Chondrocyte (in vitro differentiated cells): ENCODE measurements at places on chromosomes 13 and 19.

- peaks cover 62% of the 10 kb centered on the region for H3K4me1 ChIP-seq
- no peak for DNase-seq
- H3K27me3 ChIP-seq = no peaks in the 10 kb centered on the region
- peak overlapping the region; percentile 100 for H3K27ac ChIP-seq
- H3K4me3 ChIP-seq = peak overlapping the region; percentile 98
Observed at GRCh38 chr19:49642492-49643035, 555 bp downstream of the SCAF1 start.

- H3K4me3 ChIP-seq = no peak overlapping the region
- DNase-seq = no peak
- peaks cover 7% of the 10 kb centered on the region for H3K36me3 ChIP-seq
- H3K4me1 ChIP-seq = peaks cover 28% of the 10 kb centered on the region
- H3K27me3 ChIP-seq = no peaks in the 10 kb centered on the region
Observed at GRCh38 chr13:50917572-50917971, 8.0 kb downstream of the RNASEH2B start.

GRCh38 chr13:26929971-26930730 is 169.6 kb upstream of the GPR12 start:
- H3K27ac ChIP-seq = no peak overlapping the region
- H3K4me3 ChIP-seq = peak overlapping the region; percentile 49
- no peak for DNase-seq
- H3K36me3 ChIP-seq = no peaks in the 10 kb centered on the region
- H3K27me3 ChIP-seq = peaks cover 20% of the 10 kb centered on the region
- peaks cover 5% of the 10 kb centered on the region for H3K4me1 ChIP-seq

DNA sequence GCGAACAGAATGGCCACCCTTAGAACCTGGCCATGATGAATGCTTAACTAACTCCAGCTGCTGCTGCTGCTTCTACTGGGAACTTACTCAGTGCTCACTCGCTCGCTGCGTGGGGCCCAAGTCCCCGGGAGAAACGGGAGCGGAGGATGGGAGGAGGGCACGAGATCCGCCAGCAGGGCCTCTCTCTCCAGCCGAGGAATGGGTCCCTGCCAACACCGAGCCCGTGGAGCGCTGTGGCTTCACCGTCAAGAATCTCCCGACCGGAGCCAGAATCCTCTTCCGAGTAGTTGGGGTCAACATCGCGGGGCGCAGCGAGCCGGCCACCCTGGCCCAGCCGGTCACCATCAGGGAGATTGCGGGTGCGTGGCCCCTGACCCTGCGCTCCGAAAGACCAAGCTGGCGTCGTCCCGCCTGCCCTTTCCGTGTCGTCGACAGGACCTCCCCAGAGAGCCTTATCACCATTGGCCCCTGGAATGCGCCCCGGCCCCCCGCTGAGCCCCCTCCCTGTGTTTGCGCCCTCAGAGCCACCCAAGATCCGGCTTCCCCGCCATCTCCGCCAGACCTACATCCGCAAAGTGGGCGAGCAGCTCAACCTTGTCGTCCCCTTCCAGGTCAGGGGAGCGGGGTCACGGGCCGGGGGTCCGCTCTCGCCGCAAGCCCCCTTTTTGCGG is 17.8 kb upstream of the EMC10 start:
- peaks cover 2% of the 10 kb centered on the region for H3K36me3 ChIP-seq
- H3K4me1 ChIP-seq = peaks cover 8% of the 10 kb centered on the region
- DNase-seq = no peak
- H3K27ac ChIP-seq = no peak overlapping the region
- peaks cover 9% of the 10 kb centered on the region for H3K27me3 ChIP-seq

- H3K4me1 ChIP-seq = peaks cover 9% of the 10 kb centered on the region
- peaks cover 6% of the 10 kb centered on the region for H3K27me3 ChIP-seq
- no peak overlapping the region for H3K4me3 ChIP-seq
- H3K27ac ChIP-seq = no peak overlapping the region
- H3K36me3 ChIP-seq = no peaks in the 10 kb centered on the region
Observed at GRCh38 chr13:52975969-52976368, 52.6 kb upstream of the OLFM4 start.

- no peak overlapping the region for H3K4me3 ChIP-seq
- DNase-seq = no peak
- peaks cover 4% of the 10 kb centered on the region for H3K36me3 ChIP-seq
Observed at GRCh38 chr13:59666504-59666903, 497.2 kb downstream of the DIAPH3 start.

DNA sequence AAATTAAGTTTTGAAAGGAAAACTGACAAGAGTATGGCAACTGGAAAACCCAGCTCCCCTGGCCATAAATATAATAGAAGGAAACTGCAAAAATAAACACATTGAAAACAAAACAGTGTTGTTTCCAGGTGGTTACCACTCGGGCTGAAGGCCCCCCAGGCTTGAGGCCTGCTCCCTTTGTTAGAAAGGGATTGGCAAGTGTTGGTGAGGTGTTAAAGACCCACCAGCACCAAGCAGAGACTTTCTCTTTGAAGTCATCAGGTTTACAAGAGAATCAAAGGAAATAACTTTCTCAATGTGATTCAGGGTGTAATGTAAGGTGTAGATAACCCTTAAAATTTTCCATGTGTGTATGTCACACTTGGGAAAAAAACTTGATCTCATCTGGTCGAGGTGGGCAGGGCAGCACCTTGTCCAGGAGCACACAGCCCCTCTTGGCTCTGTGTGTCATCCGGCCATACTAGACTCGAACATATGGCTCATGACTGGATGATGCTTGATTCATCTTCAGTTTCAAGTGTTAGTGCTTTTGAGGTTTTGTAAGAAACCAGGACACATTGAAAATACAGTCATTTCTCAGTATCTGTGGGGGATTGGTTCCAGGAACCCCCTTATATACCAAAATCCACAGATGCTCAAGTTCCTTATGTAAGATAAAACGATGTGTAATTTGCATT is 7.8 kb downstream of the ACTN4 start:
- H3K4me3 ChIP-seq = peak overlapping the region; percentile 27
- no peaks in the 10 kb centered on the region for H3K27me3 ChIP-seq
- DNase-seq = no peak
- peak overlapping the region; percentile 99 for H3K27ac ChIP-seq

GRCh38 chr19:17512574-17512939 is 1.1 kb downstream of the PGLS start:
- peak overlapping the region; percentile 57 for H3K27ac ChIP-seq
- peaks cover 15% of the 10 kb centered on the region for H3K36me3 ChIP-seq
- no peak for DNase-seq
- no peaks in the 10 kb centered on the region for H3K27me3 ChIP-seq
- H3K4me3 ChIP-seq = peak overlapping the region; percentile 89

DNA sequence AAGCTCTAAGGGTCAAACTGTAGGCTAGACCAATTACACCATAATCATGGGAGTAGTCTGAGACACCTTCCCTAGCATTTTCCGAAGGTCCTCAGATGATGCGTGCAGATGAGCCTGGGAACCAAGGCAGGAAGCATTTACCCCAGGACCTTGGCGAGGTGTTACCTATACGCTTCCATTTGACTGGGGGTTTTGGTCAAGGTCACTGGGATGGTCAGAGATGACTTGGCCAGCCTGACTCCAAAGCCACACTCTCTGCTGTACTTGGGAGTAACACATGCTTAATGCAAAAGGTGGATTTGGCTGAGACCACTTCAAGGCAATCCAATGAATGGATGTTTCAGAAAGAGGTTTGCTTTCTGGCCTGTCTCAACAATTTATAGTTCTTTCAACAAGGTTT is 98.9 kb upstream of the IRS2 start:
- no peak for DNase-seq
- H3K27ac ChIP-seq = no peak overlapping the region
- no peaks in the 10 kb centered on the region for H3K27me3 ChIP-seq
- H3K4me1 ChIP-seq = no peaks in the 10 kb centered on the region

DNA sequence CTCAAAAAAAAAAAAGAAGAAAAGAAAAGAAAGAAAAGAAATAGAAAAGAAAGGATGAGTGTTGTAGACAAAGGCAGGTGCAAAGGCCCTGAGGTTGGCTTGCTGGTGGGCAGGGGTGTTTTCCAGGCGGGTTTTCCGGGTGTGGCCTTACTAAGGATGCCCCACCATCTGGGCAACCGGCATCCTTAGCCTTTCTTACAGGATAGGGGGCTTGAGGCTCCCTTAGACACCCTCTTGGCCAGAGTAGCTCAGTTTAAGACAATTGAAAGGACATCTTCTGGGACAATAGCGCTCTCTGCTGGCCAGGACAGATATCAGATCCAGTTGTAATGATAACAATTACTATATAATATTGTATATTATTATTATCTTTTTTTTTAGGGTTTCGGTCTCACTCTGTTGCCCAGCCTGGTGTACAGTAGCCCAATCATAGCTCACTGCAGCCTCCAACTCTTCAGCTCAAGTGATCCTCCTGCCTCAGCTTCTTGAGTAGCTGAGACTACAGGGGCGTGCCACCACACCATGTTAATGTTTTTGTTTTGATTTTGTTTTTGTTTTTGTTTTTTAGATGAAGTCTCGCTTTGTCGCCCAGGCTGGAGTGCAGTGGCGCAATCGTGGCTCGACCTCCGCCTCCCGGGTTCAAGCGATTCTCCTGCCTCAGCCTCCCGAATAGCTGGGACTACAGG is 1.4 kb upstream of the QTRT1 start:
- no peaks in the 10 kb centered on the region for H3K36me3 ChIP-seq
- no peak overlapping the region for H3K27ac ChIP-seq
- no peak for DNase-seq
- no peak overlapping the region for H3K4me3 ChIP-seq

DNA sequence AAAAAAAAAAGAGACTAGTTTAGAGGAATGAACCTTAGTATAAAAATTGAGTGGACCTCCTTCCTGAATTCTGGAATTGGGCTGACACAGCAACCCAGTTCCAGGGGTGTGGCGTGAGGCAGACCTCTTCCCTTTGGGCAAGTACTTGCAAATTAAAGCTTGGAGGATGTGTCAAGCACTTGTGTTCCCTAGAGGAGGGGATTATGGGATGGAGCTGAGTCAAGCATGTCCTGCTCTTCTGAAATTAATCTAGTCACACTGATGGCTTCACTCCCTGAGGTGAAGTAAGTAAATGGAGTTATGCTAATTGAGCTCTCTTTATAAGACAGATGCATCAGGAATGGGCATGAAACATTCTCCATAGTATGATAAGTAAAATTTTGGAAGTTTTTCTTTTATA is 107.7 kb upstream of the HTR2A start:
- H3K4me3 ChIP-seq = no peak overlapping the region
- no peaks in the 10 kb centered on the region for H3K4me1 ChIP-seq
- no peaks in the 10 kb centered on the region for H3K36me3 ChIP-seq
- H3K27me3 ChIP-seq = peaks cover 9% of the 10 kb centered on the region
- no peak for DNase-seq

DNA sequence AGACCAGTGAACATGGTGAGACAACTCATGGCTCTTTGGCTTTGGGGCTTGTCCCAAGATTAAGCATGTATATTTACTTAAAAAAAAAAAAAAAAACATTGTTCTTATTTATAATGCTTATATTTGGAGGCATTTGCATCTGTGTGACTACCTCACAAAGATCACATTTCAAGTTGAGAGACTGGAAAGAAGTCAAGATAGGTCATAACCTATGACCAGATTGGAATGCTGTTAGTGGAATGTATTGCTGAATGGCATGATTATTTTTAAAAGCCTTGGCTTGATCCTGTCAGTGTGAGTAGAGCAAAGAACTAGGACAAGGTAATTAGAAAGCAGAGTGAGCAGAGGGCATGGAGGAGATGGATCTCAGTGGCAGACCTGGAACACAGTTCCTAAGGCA is 214.6 kb downstream of the OXGR1 start:
- peaks cover 2% of the 10 kb centered on the region for H3K27me3 ChIP-seq
- H3K27ac ChIP-seq = no peak overlapping the region
- H3K4me1 ChIP-seq = peaks cover 4% of the 10 kb centered on the region
- peaks cover 6% of the 10 kb centered on the region for H3K36me3 ChIP-seq

GRCh38 chr13:66353664-66354063 is 876.5 kb downstream of the PCDH9 start:
- DNase-seq = no peak
- H3K4me1 ChIP-seq = peaks cover 51% of the 10 kb centered on the region
- H3K36me3 ChIP-seq = no peaks in the 10 kb centered on the region
- H3K4me3 ChIP-seq = no peak overlapping the region

DNA sequence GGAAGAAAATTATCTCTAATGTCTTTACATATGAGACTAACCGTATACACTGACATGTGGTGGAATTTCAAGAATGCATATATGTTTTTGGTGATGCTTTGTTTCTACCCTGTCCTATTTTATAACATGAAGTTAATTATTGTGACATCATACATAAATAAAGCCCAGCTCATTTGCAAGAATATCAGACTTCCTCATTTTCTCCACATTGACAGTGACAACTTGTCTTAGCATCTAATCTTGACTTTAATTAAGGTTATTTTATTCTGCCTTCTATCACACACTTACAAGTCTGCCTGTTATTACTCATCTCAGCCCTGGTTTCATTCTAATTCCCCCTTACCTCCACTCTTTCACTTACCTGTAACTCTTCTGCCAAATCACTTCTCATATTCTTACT is 140.6 kb upstream of the STARD13 start:
- no peaks in the 10 kb centered on the region for H3K27me3 ChIP-seq
- H3K4me1 ChIP-seq = peaks cover 3% of the 10 kb centered on the region
- peaks cover 1% of the 10 kb centered on the region for H3K36me3 ChIP-seq

DNA sequence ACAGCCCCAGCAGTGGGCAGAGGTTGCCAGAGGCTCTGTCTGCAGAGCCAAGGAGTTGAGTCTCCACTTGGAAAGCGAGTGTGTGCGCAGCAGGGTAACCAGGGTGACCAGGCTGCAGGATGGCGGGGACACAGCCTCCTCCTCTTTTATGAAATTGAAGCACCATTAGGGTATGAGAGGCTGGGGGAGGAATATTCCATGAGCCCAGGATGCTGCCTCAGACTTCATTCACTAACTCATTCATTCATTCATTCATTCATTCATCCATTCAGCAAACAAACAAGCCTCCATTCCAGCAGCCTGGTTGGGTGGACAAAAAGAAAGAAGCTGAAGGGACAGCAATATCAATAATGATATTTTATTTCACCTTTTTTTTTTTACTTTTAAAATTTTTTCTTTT is 6.6 kb upstream of the LMTK3 start:
- no peak overlapping the region for H3K27ac ChIP-seq
- DNase-seq = no peak
- peaks cover 4% of the 10 kb centered on the region for H3K4me1 ChIP-seq
- no peaks in the 10 kb centered on the region for H3K36me3 ChIP-seq
- H3K4me3 ChIP-seq = no peak overlapping the region
- no peaks in the 10 kb centered on the region for H3K27me3 ChIP-seq

- H3K4me3 ChIP-seq = no peak overlapping the region
- H3K27me3 ChIP-seq = peaks cover 9% of the 10 kb centered on the region
- no peak for DNase-seq
- no peaks in the 10 kb centered on the region for H3K36me3 ChIP-seq
- no peak overlapping the region for H3K27ac ChIP-seq
Observed at GRCh38 chr19:4622695-4623421, 16.5 kb upstream of the TNFAIP8L1 start.

GRCh38 chr19:33383720-33384292 is 10.3 kb downstream of the CEBPG start:
- H3K4me1 ChIP-seq = peaks cover 20% of the 10 kb centered on the region
- H3K27me3 ChIP-seq = no peaks in the 10 kb centered on the region
- peak overlapping the region; percentile 29 for H3K27ac ChIP-seq
- H3K36me3 ChIP-seq = peaks cover 11% of the 10 kb centered on the region
- DNase-seq = no peak
- no peak overlapping the region for H3K4me3 ChIP-seq

GRCh38 chr13:98535501-98536354 is 41.2 kb downstream of the STK24 start:
- H3K4me1 ChIP-seq = peaks cover 61% of the 10 kb centered on the region
- H3K36me3 ChIP-seq = no peaks in the 10 kb centered on the region
- H3K4me3 ChIP-seq = no peak overlapping the region
- H3K27me3 ChIP-seq = no peaks in the 10 kb centered on the region
- H3K27ac ChIP-seq = peak overlapping the region; percentile 51
